ENCODE measurements at places on chromosomes 4 and X.

GRCh38 chr4:41865981-41866798, 69.0 kb upstream of the TMEM33 start:
- no peak for DNase-seq

DNA sequence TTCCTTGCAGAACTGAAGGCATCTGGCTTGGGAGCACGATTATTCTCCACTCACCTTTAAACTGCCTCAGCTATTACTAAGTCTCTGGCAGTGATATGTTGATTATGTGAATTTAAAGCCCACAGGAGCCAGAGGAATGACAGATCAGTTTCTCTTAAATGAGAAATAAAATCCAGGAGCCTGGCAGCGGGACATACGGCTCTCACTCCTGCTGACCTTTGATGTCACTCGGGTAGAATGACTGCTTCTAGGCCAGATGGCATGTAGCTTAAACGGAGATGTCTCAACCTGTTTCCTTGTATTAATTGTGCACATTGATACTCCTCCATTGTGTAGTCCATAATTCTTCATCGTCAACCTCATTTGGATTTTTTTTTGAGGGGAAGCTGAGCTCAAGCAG, 4.0 kb upstream of the CBLL2 start:
- DNase-seq = no peak

GRCh38 chrX:126770179-126770578, 49.4 kb upstream of the PRR32 start:
- DNase-seq = no peak

- DNase-seq = no peak
These were observed 24.3 kb upstream of the TSPAN5 start for GRCh38 chr4:98682719-98683118.

GRCh38 chr4:6385288-6385687, 87.1 kb downstream of the PPP2R2C start:
- no peak for DNase-seq

GRCh38 chr4:15558561-15558960, 88.9 kb downstream of the CC2D2A start:
- DNase-seq = no peak

DNA sequence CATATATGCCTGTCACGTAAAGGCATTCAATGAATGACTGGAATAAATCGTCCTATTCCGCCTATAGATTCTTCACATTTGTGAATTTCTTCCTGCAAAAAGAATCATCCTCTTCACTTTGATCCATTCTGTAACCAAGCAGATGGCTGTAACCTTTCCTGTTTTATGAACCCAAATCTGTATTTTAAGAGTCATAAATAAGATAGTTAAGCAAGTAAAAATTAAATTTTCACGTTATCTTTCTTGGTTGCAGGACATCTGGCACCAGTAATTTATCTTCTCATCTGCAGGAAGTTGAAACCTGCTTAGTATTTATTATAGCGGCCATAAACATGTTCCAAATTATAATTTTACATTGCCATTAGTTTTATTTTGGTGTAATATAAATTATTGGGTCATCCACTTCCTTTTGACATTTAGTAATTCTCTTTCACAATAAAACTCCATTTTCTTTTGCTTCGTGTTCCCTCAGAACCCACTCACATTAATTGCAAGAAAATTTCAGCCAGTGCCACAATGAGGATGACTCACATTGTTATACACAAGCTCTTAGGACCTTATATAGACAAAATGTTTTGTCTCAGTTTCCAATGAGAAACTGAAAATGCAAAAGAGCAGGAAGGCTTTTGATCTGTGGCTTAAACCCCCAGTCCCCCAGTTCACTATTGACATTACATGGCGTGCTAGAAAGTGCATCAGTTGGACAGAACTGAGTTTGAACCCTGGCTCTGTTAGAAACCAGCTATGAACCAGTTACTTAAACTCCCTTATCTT, 51.1 kb downstream of the TMEM156 start:
- DNase-seq = peak; percentile 26

DNA sequence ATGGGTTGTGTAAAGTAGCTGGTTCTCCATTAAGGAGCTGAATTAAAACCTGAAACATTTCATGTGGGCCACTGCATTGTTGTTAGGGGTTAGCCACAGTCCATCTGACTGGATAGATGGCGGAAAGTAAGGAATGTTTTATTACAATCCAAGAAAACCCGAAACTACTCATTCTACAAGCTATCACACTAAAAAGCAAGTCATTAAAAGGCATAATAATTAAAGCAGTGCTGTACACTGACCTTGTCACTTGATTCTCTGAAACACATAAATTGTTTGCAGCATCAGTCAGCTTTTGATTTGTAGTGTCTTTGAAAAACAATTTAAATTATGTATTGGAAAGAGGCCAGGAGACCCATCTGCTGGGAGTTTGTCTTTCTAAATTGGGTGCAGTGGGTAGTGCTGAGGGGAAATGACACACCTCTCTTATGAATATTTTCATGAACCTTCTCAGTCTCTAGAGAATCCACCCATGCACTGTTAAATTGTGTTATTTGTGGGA, 75.7 kb upstream of the ANK2 start:
- DNase-seq = no peak

- DNase-seq = no peak
These were observed 155.8 kb downstream of the NWD2 start for GRCh38 chr4:37400241-37400881.

DNA sequence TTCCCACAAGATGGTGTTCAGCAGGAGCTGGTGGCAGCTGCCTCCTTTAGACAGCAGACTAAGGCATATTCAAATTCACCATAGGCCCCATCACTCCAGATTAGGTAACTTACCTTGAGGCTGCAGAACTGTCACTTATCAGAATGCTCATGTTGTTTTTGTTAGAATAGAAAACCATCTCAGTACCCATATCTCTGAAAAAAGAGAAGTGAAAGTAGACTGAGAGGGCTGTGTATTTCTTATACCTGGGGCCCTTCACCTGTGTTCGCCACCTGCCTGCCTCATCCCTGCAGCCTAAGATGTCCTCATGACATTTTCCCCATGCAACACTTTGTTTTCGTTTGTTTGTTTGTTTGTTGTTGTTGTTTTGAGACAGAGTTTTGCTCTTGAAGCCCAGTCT, 32.9 kb upstream of the SPRY1 start:
- DNase-seq = no peak

DNA sequence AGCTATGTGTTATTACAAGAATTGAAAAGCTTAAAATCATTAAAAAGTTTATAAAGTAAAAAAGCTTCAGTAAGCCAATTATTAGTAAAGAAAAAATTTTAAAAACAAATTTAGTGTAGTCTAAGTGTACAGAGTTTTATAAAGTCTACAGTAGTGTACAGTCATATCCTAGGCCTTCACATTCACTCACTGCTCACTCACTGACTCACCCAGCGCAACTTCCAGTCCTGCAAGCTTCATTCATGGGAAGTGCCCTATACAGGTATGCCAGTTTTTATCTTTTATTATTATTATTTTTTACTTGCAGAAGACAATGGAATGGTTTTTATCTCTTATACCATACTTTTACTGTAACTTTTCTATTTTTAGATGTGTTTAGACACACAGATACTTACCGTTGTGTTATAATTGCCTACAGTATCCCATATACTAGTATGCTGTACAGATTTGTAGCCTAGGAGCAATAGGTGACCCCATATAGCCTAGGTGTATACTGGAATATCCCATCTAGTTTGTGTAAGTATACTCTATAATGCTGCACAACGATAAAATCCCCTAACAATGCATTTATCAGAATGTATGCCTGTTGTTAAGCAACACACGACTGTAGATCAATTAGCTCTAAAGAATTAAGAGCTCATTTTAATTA, 230.7 kb downstream of the DCLK2 start:
- DNase-seq = no peak

DNA sequence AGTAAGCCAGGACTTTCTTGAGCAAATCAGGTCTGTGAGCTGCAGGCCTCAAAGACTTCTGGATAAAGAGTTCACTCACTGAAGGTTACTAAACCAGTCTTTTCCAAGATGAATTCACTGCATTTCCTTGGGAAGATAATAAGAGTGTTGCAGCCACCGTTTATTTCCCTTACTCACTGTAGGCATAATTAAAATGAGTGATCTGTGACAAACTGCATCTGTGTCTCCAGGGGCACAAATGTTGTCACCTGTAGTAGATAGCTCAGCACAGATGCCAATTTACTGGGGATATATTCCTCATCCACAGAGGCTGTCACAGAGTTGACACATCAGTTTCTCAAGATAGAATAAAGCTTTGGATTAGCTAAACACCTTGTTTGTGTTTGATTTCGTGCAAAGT, 580.2 kb downstream of the SPRY1 start:
- no peak for DNase-seq

DNA sequence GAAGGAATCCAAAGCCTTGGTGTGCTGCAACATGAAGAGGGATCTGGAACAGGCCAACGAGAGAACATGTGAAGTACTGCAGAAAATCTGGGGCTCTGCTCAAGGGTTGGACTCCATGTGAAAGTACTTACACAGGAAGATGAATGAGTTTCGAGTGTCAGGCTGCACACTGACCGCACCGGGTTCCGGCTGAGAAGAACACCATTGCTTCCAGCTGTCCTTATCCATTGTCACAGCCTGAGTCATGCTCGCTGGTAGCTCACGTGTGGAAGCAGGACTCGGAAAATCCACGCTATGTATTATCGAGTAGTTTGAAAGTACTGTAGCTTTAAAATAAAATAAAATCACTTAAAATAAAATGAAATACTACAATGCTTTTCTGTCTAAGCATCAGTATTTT, 50.4 kb upstream of the TBL1X start:
- DNase-seq = no peak

DNA sequence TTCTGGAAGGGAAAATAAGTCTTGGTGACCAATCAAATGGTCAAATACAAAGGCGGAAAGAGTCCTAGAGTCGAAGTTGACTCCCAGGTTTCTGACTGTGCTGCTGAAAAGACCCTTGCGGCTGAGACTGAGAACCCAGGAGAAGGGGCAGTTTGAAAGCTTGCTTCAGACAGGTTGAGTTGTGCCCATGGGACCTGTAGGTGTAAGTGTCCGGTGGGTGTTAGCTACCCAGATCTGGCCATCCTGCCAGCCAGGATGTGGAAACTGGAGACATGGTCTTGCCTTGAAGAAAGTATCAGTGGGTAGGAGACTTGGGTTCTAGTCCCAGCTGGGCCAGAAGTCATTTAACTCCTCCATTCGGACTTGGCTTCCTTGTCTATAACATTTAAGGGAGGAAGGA, 275.2 kb downstream of the EVC2 start:
- no peak for DNase-seq

DNA sequence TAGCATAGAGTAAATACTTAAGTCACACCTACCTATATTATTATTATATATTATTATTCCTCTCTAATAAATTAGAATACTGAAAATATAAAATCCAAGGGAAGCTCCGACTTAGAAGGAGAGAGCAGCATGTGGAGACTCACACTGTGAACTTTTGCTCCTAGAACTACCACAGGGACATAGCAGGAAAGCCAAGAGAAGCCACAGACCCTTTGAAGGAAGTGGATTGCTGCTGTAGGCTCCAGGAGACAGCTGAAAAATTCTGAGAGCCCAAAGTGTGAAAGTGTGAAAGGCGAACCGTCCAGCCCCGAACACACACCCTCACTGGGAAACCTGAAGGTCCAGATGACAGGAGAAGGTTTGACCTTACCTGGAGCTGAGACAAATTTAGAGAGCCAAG, 177.0 kb downstream of the FAM13A start:
- no peak for DNase-seq

DNA sequence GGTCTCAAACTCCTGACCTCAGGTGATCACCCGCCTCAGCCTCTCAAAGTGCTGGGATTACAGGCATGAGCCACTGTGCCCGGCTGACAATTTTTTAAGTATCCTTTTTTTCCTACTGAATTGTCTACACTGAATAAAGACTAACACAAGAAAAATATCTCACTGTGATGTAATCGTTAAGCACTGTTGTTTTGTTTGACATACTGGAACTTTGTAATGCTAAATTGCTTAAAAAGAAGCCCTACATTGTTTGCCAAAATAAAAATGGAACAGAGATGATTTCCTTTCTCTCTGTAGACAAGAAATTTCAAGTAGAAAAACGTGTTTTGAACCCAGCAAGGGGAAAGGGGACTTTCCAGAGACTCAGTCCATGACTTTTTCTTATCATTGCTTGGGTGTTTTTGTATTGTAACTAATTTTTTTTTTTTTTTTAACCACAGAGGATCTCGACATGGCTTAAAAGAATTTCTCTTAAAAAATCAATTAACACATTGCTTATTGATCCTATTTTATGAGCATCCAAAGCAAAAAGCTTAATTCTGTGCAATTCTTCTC, 74.9 kb downstream of the TMEM156 start:
- DNase-seq = no peak

- DNase-seq = no peak
These were observed 383.4 kb downstream of the FAM133A start for GRCh38 chrX:94057385-94057784.

- no peak for DNase-seq
These were observed 126.7 kb upstream of the AMOT start for GRCh38 chrX:112967341-112967740.

- DNase-seq = no peak
These were observed 903.6 kb downstream of the RPA4 start for GRCh38 chrX:97787311-97787710.

DNA sequence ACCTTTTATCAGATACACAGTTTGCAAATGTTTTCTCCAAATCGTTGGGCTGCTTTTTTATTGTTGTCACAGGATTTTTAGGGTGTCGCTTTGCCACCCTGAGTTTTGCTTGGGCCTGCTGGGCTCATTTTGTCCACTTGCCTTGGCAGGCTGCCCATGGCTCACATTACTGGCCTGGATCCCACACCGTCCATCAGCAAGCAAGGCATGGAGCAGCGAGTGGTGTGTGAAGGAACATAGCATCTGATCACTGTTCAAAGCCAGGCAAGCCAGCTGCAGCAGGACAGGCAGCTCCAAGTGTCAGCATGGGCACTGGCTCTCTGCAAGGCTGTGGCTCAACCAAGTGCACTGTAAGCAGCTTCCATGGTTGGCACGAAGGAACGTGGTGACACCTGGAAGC, 261.4 kb upstream of the TECRL start:
- DNase-seq = no peak

GRCh38 chr4:171954650-171955049, 141.4 kb downstream of the GALNTL6 start:
- no peak for DNase-seq

DNA sequence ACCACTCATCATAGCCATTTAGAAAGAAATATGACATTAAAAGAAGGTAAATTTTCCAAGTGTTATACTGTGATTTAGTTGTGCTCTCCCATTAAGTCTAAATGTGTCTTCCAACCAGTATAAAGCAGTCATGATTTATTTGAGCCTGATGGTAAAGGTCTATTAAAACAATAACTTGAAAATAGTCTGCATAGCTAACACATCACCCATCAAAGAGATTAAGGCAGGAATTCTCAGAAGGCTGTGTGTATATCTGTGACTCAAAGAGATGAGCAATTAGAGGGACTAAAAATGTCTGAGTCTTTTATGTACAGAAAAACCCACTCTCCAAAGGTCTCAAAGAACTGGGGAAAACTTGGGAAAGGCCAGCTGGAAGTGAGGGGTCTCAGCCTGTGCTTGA, 70.3 kb upstream of the IQCM start:
- DNase-seq = no peak

- DNase-seq = no peak
These were observed 183.7 kb downstream of the FBXW7 start for GRCh38 chr4:152352215-152352614.

- no peak for DNase-seq
These were observed 50.6 kb upstream of the RAPGEF2 start for GRCh38 chr4:159052315-159052714.
